ENCODE measurements at places on chromosomes 5 and 9. TPM values are rescaled to one million over a fixed set of nuclear protein-coding genes. Genes with fewer than 3 reads are reported as not detected.

DNA sequence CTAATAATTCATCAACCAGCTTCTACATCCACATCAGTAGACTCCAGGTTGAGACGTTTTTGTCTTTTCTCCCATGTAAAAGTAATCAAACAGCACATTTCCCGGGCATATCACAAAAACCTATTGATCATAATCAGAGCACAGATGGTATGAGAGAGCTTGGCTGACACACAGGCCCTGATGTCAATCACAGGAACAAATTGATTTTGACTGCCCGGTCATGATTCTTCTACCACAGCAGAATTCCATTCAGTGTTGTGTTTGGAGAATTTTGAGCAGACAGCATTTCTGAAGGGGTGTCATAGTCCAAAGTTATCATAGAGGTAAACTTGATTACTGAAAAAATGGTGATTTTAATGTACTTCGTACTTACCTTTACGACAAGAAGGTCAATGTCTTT, 351.1 kb downstream of the ZSWIM6 start:
- no peak for DNase-seq

DNA sequence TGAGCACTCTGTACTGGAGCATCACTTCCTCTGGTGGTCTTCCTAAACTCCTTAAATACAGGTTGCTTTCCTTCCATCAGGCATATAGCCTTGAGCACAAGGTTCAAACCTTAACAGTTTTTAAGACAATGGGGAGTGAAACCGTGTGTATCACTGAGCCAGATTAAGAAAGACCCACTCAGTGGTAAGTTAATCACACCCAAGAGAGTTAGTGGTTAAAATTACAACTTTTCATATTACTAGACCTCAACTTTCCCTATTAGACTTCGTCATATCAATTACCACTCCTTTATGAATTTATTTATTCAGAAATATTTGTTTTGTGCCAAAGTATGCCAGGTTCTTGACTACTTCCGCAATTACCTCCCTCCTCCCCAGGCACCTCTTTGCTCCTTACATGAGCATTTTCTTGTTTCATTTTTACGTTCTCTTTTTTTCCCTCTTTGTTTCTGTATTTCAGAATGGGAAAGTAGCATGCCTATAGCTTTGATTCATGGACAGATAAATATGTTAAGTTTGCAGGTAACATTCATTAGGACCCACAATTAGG, 351.0 kb downstream of the KIAA0825 start:
- DNase-seq, result no peak

- DNase-seq, result no peak
Observed at GRCh38 chr9:126470241-126470993, 143.3 kb upstream of the LMX1B start.

DNA sequence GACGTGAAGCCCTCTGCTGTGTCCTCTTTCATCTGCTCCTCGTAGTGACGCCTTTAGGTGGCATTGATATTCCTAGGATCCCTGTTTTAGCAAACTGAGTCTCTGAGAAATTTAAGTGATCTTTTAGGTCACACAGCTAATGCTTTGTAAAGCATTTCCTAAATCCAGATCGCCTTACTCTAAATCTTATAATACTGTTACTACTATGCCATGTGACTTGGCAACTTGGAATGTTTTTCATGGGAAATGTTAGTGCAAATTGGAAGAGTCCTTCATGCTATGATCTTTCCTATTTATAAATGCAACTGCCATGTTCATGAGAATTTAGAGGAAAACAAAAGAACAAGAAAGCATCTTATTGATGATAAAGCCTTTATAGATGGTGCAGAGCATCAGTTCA, 212.2 kb downstream of the TRIO start:
- DNase-seq, result no peak

SLC4A9 gene
- 0.15 TPM for total RNA-seq

SKP1 gene
- total RNA-seq, result 332 TPM

BTNL3 gene
- total RNA-seq, result not detected

Measured in H1 (cell line).